ENCODE measurements at places on chromosomes 6 and 20.

GRCh38 chr6:113857556-113858479, 673 bp downstream of the MARCKS start:
- peak; percentile 42 for DNase-seq

DNA sequence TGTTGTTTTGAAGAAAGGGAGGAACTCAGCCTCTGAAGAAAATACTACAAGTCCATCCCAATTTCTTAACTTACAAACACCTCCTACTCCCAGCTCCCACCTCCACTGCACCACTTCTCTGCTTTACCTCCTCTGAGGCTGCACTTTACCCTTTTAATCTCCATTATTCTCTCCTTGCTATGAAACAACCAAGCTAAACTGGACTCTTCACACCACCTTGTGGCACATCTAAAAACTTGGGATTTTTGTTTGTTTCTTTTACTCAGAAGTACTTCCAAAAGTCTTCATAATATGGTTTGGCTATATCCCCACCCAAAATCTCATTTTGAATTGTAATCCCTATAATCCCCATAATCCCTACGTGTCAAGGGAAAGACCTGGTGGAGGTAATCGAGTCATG, 142.2 kb downstream of the MOXD1 start:
- DNase-seq, result no peak

- no peak for DNase-seq
Measured at GRCh38 chr20:53322651-53323050, 271.0 kb downstream of the ZNF217 start.

GRCh38 chr20:6347916-6348315, 225.1 kb upstream of the FERMT1 start:
- no peak for DNase-seq

DNA sequence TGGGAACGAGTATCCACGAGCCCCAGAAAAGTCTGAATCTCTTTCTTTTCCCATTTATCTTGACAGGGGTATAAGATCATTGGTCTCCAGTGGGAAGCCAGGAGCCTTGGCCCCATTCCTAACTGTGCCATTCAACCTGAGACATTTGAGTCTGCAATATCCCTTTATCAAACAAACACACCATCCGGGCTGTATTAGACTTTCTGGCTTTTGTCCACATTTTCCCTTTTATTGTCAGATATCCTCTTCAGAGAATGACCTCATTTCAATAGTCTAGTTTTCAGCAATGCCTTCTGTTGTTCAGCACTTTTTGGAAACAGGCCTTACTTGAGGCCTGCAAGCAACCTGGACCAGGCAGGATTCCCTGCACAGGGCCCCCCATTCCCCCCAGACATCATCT, 15.7 kb downstream of the BPIFA1 start:
- no peak for DNase-seq

DNA sequence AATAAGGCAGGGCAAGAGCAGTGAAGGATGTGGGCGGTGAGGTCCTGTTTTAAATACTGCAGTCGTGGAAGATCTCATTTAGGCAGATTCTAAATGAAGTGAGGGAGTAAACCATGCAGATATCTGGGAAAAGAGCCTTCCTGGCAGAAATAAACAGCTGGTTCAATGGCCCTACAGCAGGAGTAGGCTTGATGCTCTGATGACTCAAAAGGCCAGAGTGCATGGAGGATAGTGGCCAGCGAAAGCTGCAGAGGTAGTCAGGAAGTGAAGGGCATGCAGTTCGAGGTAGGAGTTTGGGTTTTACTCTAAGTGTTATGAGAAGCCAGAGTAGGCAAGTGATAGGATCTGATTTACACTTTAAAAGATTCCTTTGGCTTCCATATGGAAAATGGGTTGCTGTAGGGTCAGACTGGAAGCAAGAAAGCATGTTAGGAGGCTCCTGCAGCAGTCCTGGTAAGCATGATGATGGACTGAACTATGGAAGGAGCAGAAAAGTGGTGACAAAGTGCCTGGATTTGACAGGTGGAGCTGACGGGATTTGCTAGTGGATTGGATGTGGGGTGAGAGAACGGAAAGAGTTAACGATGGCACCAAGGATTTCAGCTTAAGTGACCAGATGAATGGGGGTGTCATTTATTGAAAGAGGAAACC, 150.0 kb downstream of the GJA10 start:
- DNase-seq, result no peak

DNA sequence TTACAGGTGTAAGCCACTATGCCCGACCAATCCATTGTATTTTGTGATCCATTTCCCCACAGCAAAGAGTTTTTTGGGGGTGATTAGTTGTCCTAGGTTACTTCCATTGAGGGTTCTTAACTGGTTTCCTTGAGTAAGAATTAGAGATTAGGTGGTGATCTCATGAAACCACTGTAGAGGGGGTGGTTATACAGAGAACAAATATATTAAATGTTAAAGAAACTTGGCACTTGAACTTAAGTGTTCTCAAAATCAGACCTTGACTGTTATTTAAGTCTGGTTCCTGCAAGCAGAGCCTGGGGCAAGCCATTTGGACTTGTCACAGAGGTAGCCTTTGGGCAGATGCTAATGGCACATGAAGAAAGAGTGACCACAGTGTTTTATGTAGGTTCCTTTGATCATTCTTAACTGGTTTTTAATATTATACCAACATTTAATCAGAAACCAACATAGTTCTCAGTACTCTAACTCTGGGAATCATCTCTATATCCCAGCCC, 288.5 kb downstream of the SOX4 start:
- no peak for DNase-seq

- no peak for DNase-seq
Measured at GRCh38 chr6:100296810-100297544, 167.7 kb downstream of the SIM1 start.

- DNase-seq, result no peak
Measured at GRCh38 chr6:27776504-27776903, 135.7 kb downstream of the OR2B2 start.

DNA sequence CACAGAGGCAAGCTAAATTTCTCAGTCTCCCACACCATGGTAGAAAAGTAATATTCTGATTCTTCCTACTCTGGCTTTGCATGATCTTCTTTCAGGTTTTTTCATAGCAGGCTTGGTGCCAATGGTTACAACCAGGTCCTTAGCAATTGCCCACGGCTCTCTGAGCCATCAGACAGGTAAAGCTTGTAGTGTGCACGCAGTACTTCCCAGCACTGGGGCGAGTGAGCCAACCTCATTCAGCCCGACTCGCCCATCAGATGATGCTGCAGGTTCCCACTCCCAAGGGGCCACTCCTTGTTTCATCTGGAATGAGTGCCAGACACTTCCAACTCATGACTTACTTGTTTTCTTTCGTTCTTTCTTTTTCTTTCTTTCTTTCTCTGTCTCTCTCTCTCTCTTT, 78.3 kb downstream of the PERP start:
- no peak for DNase-seq

DNA sequence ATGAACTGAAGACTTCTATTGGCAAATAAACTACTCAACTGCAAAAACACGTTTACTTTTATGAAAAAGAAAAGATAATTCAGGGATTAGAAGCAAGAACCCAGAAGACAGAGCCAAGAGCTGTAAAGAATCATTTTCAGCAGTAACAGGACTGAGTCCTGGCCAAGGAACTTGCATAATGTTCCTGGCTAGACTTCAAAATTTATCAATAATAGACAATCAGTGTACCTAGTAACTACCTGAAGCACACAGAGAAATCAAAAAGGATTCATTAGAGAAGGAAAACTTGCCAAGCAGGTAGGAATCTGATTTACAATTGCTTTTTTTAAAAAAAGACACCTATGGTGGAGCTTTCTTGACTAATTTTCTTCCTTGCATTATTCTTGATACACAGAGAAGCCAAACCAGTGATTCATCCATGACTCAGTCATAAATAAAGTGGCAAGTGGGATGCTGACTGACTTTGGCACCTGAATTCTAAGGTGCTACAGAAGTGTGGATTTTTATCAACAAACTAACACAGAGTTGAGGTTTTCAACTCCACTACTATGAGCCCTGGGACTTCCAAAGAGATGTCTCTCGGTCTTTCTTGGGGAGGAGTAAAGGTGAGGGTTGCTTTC, 281.3 kb downstream of the BMP7 start:
- no peak for DNase-seq

DNA sequence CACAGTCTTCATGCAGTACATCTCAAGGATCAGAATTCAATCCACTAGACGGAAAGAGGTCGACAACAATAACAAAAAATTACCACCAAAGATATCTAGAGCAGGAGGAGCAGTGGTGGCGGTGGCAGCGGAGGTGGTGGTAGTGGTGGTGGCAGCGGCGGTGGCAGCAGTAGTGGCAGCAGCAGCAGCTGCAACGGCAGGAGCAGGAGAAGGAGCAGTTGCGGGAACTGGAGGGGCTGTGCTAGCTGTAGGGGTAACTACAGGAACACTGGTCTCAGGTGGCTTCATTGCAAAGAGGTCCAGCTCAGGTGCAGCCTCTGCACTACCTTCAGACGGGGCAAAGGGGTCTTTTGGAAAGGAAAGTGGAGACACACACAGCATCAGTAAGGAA, 81.1 kb downstream of the PRSS35 start:
- no peak for DNase-seq

DNA sequence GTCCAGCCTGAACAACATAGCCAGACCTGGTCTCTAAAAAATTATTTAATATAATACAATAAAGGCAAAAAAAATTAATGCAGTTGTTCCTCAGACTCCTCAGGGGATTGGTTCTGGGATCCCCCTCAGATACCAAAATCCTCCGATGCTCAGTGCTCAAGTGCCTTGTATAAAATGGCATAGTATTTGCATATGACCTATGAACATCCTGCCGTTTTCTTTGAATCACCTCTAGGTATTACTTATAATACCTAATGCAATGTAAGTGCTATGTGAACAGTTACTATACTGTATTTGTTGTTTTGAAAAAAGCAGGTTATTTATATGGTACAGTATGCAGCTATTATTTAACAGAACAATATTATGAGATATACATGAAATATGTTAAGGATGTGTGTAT, 43.3 kb downstream of the RNGTT start:
- DNase-seq, result no peak

- DNase-seq, result no peak
Measured at GRCh38 chr6:21781128-21781527, 187.6 kb downstream of the SOX4 start.

GRCh38 chr6:10603219-10603618, 82.1 kb downstream of the GCNT2 start:
- no peak for DNase-seq

DNA sequence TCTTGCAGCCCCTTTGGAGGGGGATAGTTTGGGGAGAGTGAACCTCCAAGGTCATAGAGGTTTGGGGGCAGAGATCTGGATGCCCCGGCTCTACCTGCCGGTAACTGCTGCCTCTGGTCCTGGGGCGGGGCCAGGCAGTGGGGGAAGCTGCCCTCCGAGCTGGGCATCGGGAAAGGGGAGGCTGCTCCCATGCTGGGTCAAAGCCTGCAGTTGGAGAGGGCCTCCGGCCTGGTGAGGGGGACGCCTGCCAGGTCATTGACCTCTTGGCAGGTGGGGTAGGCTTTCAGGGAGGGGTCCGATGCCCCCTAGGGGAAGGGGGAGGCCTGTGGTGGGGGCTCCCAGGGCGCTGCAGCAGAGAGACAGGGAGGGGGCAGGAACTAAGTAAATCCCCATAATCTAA, 7.1 kb downstream of the COL11A2 start:
- no peak for DNase-seq

DNA sequence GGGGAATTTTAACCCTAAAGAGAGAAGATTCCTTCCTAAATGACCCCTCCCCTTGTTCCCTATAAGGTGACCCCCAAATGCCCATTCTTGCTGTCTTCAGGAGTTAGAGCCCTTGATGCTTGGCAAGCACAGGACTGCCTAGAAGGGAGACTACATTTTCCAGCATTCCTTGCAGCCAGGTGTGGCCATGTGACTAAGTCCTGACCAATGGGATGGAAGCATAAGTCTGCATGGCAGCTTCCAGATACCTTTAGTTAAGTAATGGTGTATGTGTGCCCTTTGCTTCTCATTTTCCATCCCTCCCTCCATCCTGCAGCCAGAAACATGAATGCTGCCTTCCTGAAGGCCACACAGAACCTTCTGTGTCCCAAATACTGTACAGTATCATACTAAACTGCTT, 5.5 kb downstream of the BFSP1 start:
- DNase-seq, result no peak

DNA sequence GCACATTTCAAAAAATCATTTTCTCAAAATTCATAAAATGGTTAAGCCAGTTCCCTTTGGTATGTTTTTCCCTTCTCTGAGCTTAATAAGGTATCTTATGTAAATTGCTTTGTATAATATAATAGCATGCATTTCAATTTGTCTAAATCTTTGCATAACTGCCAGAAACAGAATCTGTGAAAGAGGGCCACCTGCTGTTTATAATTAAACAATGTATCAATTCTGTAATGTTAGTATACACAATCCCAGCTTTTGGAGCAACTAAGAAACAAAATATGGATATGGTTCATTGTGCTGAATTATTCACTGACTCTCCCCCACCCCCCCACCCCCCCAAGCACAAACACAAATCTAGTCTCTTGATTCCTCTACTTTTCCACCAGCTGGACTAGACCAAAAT, 54.8 kb downstream of the GPX5 start:
- no peak for DNase-seq

DNA sequence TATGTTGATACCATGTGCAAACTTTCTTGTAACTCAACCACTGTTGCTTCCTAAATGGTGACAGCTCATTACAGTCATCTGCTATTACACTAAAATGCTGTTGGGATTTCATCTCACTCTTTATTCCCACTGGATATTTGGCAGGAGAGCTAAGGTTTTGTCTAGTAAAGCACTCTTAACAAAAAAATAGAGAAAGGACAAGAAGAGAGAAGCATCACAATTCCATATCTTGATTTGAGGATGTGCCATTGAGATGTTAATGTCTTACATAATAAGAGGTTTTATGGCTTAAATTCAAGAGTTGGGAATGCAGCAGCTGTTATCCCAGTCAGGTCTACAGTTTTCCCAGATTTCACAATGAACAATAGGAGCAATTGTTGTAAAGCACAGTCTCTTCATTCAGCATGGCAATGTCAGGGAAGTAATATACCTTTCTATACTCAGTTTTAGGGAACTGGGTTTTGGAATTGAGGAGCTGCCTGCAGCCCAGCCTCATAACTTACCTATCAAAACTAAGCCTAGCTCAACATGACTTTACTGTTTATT, 134.9 kb downstream of the ISM1 start:
- no peak for DNase-seq

DNA sequence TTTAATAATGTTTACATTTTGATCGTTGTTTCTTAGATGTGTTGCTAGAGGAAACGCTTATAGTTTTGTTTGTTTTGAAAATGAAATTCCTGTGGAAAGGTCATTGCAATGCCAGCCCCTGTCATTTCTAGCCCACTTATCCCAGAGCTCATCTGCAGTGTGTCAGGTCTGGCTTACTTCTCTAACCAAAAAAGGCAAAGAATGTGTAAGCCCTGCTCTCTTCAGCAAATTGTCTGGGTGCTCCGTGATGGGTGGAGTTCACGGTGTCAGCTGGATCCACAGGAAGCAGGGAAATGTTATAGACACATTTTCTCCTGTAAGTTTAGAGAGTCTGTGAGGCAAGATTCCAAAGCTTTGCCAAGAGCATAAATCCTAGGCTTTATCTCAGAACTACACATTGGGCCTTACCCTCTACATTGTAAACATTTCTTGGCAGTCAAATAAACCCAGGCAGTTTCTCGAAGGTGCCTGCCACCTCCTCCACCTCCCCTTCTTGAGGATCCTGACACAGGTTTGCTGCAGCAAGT, 50.9 kb downstream of the RPRD1B start:
- DNase-seq, result no peak

Measured in NCI-H187 (cell line).